Spleen (tissue), 13 donors: ENCODE measurements at places on chromosomes 5 and 9. TPM values are rescaled to one million over a fixed set of nuclear protein-coding genes. Genes with fewer than 3 reads are reported as not detected.
A peak's percentile ranks its signal among the peaks of the same experiment; 100 is the strongest.

DNA sequence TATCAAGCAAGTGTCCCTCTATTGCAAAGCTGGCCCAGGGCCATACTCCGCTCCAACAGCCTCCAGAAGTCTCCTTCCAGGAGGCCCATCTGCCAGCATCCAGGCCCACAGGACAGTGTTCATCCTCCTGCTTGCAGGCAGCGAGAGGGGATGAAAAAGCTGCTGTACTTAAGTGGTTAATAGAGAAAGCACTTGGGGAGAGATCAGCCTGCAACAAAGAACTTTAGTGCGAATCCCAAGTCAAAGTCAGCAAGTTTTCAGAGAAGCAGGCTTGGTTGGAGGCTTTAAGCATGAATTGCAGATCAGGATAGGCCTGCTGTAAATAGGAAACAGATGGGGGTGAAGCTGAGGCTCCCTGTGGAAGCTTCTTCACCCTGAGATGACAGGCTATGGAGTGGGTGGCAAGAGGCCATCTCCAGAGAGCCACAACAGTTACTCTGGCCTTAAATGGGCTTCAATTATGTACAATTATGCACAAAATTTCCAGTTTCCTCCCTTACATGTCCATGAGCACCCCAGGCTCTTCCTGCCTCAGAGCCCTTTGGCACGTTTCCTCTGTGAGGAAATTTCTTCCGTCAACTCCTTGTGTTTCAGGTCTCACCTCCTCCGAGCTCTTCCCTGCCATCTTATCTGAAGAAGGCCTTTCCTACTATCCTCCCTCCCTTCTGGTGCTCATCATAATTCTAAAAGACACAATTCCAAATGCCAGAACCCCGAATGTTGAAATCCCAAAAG lies 98.0 kb upstream of the NR3C1 start:
- DNase-seq: no peak

The MARCOL gene
- not detected for total RNA-seq

The ORM1 gene
- total RNA-seq: 13.6 TPM

The CDH18 gene
- not detected for total RNA-seq

The C1QTNF2 gene
- total RNA-seq: 0.16 TPM

The PLAA gene
- 20.9 TPM for total RNA-seq

The PRDM9 gene
- total RNA-seq: not detected

The ST8SIA4 gene
- total RNA-seq: 48.2 TPM

The KCNN2 gene
- 0.54 TPM for total RNA-seq

- DNase-seq: no peak
Measured at GRCh38 chr5:104909803-104910202, 1347.2 kb upstream of the NUDT12 start.

GRCh38 chr5:33928283-33928682 lies 7.9 kb upstream of the RXFP3 start:
- DNase-seq: no peak

GRCh38 chr5:108801776-108802175 lies 54.1 kb downstream of the FER start:
- DNase-seq: no peak

The CD74 gene
- 4,811 TPM for total RNA-seq

DNA sequence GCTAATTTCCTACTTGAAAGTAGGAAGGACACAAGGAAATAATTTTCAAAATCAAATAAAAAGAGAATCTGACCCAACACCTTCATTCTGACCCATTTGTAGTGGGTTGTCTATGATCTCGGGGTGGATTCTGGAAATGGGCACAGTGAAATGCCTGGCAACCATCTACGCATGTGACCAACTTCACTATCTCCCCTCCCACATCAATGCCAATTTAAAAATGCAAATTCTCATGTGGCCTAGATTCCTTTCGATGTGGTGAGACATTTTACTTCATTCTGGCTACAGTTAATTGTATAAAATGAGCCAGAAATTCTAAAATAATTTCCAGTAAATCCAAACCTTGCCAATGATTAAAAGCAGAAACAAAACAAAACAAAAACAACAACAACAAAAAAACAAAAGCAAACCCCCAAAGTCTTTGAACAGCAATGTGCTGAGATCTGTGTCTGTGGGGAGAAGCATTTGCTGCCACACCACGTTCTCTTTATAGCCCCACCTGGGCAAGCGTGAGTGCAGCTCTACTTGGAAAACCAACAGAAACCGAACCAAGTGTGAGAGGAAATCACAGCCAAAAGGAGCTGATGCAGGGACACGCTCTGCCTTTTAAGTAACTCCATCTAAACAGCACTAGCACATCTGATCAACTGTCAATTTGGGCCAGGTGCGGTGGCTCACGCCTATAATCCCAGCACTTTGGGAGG lies 59.0 kb downstream of the USP20 start:
- DNase-seq: peak; percentile 32

The CDH9 gene
- total RNA-seq: not detected
